ENCODE measurements at places on chromosomes 5 and 9. TPM values are rescaled to one million over a fixed set of nuclear protein-coding genes. Genes with fewer than 3 reads are reported as not detected.

DNA sequence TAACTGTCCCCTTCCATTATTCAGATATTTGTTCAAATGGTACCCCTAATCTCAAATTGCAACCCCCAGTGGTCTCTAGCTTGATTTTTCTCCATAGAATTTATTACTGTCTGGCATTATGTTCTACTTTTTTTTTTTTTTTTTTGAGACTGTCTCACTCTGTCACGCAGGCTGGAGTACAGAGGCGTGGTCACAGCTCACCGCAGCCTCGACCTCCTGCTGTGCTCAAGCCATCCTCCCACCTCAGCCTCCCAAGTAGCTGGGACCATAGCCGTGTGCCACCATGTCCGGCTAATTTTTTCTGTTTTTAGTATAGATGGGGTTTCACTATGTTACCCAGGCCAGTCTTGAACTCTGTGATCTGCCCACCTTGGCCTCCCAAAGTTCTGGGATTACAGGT lies 2.0 kb upstream of the REEP5 start:
- H3K4me1 ChIP-seq = peaks cover 32% of the 10 kb centered on the region
- no peaks in the 10 kb centered on the region for H3K27me3 ChIP-seq
- DNase-seq = no peak
- H3K27ac ChIP-seq = peak overlapping the region; percentile 51

DNA sequence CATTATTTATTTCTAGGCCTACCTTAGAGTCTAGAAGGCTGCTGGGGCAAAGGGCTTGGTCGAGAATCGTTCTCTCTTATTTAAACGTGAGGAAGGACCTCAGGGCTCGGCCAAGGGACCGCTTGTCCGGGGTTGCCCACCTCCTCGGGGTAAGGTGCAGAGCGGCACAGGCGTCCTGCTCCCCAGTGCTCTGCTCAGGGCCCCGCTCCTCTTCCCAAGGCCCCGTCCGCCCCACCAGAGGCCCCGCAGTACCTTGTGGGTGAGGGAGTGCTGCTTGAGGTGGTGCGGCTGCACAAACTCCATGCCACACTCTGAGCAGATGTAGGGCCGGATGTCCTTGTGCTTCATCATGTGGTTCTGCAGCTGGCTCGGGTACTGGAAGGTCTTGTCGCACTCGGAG lies 47.3 kb downstream of the ZNF366 start:
- H3K4me1 ChIP-seq = peaks cover 26% of the 10 kb centered on the region
- no peaks in the 10 kb centered on the region for H3K27me3 ChIP-seq
- no peak overlapping the region for H3K27ac ChIP-seq
- H3K4me3 ChIP-seq = no peak overlapping the region

DNA sequence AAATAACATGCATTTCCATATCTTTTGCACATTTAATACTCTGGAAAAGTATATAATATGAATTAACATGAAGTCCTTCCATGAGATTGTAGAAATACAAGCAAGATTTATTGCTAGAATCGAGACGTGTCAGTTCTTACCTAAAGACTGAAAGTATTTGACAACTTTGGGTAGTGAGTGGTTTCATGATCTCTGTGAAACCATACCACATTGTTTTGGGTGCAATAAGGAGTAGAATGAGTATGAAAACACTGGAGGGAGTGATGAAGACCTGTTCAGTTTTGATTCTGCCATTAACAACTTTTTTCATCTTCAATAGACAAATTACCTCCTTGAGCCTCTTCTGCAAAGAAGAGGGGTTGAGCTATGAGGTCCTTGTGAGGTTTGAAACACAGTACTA lies 133.7 kb downstream of the NUDT12 start:
- H3K4me3 ChIP-seq = no peak overlapping the region
- no peaks in the 10 kb centered on the region for H3K27me3 ChIP-seq
- DNase-seq = no peak
- no peak overlapping the region for H3K27ac ChIP-seq
- no peaks in the 10 kb centered on the region for H3K36me3 ChIP-seq
- no peaks in the 10 kb centered on the region for H3K4me1 ChIP-seq

DNA sequence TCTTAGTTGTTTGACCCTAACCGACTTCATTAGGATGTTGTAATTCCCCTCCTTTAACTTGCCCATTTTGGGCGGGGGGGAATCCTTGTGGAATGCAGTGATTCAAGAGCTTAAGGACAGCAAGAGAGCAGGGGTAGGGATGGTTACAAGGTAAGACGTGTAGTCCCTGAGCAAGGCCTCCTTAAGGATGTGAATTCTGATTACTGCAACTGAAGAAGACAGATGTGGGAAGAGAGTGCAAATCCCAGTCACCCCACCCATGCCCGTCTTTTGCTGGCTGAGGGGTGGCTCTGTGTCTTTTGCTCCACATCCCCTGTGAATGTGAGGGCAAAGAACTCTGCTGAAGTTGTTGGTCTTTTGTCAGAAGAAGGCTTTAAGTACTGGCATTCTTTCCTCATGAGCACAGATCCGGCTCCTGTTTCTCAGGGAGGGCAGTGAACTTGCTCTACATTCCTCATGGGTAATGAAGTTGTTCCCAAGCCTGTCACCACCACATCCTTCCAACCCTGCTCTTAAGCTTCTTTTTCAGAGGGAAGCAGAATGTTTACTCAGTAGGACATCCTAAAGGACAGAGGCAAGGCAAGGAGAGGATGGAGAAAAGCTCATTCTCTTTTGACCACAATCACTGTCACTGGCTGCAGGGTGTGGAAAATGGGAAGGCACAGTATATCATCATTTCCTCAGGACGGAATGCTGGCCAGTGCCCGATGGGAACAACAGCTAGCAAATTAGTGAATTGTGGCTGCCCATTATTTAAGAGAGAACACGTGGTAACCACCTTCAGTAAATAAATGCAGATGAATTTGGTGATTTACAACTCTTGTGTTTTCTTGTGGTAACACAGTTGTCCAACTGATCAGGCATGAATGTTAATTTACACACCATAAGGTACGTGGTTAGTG lies 61.5 kb downstream of the RAI14 start:
- DNase-seq = no peak
- no peak overlapping the region for H3K4me3 ChIP-seq
- H3K36me3 ChIP-seq = no peaks in the 10 kb centered on the region
- no peaks in the 10 kb centered on the region for H3K27me3 ChIP-seq
- peak overlapping the region; percentile 47 for H3K27ac ChIP-seq

DNA sequence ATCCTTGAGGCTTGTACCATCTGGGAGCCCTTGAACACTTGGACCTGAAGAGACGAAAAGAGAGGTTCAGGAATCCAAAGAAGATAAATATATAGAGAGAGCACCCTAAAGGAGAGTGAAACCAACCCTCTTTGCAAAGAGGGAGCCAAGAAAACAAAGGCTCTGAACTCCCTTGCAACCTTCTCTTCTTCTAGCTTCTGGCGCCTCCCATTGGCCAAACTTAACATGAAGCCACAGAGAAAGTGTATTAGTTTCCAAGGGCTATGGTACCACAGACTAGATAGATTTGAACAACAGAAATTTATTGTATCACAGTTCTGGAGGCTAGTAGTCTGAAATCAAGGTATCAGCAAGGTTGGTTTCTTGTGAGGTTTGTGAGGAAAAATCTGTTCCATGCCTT lies 175.1 kb downstream of the HCN1 start:
- no peaks in the 10 kb centered on the region for H3K4me1 ChIP-seq
- H3K4me3 ChIP-seq = no peak overlapping the region
- DNase-seq = no peak
- no peaks in the 10 kb centered on the region for H3K27me3 ChIP-seq
- H3K36me3 ChIP-seq = no peaks in the 10 kb centered on the region

GRCh38 chr9:89749500-89750116 lies 144.8 kb downstream of the GADD45G start:
- peaks cover 7% of the 10 kb centered on the region for H3K4me1 ChIP-seq
- no peak overlapping the region for H3K4me3 ChIP-seq
- no peaks in the 10 kb centered on the region for H3K36me3 ChIP-seq
- no peak overlapping the region for H3K27ac ChIP-seq
- H3K27me3 ChIP-seq = no peaks in the 10 kb centered on the region

GRCh38 chr5:35694481-35694880 lies 76.8 kb downstream of the SPEF2 start:
- no peak overlapping the region for H3K4me3 ChIP-seq
- H3K27me3 ChIP-seq = no peaks in the 10 kb centered on the region
- no peaks in the 10 kb centered on the region for H3K36me3 ChIP-seq
- H3K4me1 ChIP-seq = no peaks in the 10 kb centered on the region

DNA sequence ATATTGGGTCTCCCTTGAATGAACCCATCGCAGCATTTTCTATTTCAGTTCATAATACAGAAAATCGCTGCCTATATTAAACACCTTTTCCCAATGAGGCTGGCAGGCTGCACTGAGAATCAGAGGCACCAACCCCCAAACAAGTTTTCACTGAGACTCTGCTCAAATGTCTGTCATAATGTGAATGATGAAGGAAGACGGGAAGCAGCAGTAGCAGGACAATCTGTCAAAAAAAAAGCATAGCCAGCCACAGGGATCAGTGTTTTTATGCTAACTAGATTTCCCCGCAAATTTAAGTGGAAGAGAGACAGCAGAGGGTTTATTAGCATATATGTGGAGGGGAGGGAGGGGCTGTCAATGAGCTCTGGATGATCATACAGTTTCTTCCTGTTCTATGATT lies 162.7 kb upstream of the PDE4D start:
- H3K27me3 ChIP-seq = no peaks in the 10 kb centered on the region
- no peak for DNase-seq
- no peak overlapping the region for H3K4me3 ChIP-seq
- H3K36me3 ChIP-seq = no peaks in the 10 kb centered on the region
- H3K4me1 ChIP-seq = no peaks in the 10 kb centered on the region
- H3K27ac ChIP-seq = no peak overlapping the region

Gene IFNB1
- total RNA-seq = not detected

Gene CCNI2
- total RNA-seq = 0.55 TPM

Gene OGN
- total RNA-seq = 10.6 TPM

Gene MROH2B
- not detected for total RNA-seq

Gene CMYA5
- 2.7 TPM for total RNA-seq

Gene IFNA2
- total RNA-seq = not detected
